Keratinocyte (primary cell): ENCODE measurements at places on chromosomes 6 and 20.

- no peak for DNase-seq
These were observed 205.6 kb upstream of the RIN2 start for GRCh38 chr20:19552221-19553180.

GRCh38 chr20:1946762-1947534 lies 46.9 kb downstream of the PDYN start:
- no peak for DNase-seq

- DNase-seq: no peak
These were observed 3.2 kb upstream of the RBM38 start for GRCh38 chr20:57387945-57388371.

- DNase-seq: no peak
These were observed 37.8 kb downstream of the MARCKS start for GRCh38 chr6:113894712-113895674.

DNA sequence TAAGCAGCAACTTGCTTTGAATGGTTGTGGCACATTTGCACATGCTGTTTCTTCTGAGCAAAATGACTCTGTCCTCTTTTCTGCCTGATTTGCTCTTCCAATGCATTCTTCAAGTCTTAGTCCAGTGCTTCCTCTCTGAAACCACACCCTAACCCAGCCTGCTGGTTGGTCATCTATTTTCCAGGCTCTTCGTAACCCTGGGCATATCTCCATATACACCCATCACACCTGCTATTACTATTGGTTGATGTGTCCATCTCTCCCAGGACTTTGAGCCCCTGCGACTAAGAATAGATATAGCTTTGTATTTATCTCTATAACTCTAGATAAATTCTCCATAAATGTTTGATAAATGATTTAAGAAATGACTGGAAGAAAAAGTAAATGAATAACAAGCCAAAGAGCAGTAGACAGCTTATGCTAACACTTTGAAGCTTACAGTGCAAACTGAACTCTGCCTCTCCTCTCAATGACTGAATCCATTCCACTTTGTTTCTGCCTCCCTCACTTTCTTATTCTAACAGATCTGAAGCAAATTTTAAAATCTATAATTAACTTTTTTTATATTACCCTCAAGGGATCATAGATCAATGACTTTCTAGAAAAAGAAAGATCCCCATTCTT lies 59.7 kb upstream of the NT5E start:
- DNase-seq: no peak

GRCh38 chr20:8805737-8806442 lies 263.0 kb upstream of the PLCB4 start:
- DNase-seq: no peak

DNA sequence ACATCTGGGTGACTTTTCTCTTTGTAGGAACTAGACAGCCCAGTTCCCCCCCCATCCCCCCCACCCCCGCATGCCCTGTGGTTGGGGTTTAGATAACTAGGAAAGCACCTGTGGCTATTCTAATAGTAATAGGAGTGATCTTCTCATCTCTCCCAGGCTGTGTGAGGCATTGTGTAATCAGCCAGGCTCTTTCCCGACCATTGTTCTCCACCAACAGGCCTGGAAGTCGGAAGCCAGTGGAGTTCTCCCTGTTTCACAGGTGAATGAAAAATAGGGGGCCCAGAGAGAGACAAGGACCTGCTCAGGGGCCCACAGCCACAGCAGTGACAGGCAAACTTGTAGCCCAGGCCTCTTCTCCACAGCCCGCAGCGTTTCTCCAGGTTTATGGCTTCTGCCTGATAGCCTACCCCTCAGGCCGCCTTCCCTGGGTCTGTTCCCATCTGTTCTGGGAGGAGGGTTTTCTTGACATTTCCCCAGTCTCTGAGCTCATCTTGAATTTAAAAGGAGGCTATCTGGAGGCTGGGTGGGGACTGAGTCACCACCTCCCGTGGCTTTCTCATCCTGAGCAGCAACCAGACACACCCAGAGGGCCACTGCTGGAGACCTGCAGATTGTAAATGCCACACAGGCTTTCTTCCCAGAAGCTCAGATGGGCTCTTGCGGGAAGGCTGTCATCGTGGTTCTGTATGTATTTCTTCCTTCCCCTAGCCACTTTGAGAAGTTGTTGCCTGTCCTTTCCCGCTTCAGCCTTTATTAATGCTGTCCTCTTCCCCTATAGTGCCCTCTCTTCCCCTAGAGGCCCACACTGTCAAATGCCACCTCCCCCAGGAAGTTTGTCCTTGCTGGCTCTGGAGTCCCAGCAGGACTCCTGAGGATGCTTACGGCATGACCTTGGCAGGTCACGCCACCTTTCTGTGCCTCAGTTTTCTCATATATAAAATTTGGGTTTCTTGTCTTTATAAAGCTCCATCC lies 75.9 kb upstream of the MYL9 start:
- peak; percentile 54 for DNase-seq

DNA sequence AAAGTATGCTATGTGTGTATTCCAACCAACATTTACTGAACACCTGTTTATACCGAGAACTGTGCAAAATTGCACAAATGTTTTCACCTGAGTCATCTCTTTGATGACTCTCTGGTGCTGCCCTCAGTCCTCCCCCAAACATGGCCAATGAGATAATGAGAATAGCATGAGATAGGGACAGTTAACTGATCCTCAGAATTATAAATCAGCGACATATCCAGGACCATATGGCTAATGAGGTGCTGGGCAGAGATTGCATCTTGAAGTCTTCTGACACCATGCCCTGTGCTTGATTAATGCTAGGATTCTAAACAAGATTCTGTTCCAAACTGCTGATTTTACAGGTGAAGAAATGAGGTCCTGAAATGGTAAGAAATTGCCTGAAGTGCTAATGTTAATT lies 13.0 kb downstream of the CLVS2 start:
- no peak for DNase-seq

GRCh38 chr20:39107741-39108140 lies 145.6 kb downstream of the DHX35 start:
- no peak for DNase-seq

- no peak for DNase-seq
These were observed 4.3 kb downstream of the PXDC1 start for GRCh38 chr6:3747100-3747737.

GRCh38 chr6:69868252-69868804 lies 2.0 kb downstream of the COL19A1 start:
- no peak for DNase-seq

- no peak for DNase-seq
These were observed 74.1 kb upstream of the MAP3K7 start for GRCh38 chr6:90660931-90661330.

DNA sequence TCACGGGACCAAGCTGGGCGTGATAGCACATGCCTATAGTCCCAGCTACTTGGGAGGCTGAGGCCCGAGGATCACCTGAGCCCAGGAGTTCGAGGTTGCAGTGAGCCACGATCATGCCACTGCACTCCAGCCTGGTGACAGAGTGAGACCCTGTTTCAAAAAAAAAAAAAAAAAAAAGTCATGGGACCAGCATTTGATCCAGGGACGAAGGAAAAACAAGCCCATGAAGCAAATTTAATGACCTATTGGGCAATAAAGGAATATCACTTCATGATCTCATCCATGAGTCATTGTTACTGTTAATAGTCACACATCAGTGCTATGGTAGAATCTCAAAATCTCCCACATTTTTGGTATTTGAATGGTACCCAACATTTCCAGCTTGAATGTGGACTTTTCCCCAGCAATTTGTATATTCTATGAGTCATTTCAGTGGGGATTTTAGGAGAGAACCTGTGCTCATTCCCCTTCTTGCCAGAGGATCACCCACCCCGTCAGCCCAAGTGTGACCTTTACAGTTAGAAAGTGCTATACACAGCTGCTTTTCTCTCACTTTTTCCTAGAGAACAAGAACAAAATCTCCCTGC lies 8.5 kb upstream of the SOD2 start:
- no peak for DNase-seq

GRCh38 chr6:14550822-14551221 lies 433.2 kb downstream of the CD83 start:
- no peak for DNase-seq

GRCh38 chr20:7673841-7674240 lies 266.4 kb downstream of the HAO1 start:
- no peak for DNase-seq

GRCh38 chr20:49037962-49038387 lies 8.1 kb upstream of the CSE1L start:
- no peak for DNase-seq

- DNase-seq: no peak
These were observed 17.3 kb upstream of the MCUR1 start for GRCh38 chr6:13831615-13832014.

GRCh38 chr6:87922196-87922946 lies 125.3 kb upstream of the SPACA1 start:
- DNase-seq: no peak

DNA sequence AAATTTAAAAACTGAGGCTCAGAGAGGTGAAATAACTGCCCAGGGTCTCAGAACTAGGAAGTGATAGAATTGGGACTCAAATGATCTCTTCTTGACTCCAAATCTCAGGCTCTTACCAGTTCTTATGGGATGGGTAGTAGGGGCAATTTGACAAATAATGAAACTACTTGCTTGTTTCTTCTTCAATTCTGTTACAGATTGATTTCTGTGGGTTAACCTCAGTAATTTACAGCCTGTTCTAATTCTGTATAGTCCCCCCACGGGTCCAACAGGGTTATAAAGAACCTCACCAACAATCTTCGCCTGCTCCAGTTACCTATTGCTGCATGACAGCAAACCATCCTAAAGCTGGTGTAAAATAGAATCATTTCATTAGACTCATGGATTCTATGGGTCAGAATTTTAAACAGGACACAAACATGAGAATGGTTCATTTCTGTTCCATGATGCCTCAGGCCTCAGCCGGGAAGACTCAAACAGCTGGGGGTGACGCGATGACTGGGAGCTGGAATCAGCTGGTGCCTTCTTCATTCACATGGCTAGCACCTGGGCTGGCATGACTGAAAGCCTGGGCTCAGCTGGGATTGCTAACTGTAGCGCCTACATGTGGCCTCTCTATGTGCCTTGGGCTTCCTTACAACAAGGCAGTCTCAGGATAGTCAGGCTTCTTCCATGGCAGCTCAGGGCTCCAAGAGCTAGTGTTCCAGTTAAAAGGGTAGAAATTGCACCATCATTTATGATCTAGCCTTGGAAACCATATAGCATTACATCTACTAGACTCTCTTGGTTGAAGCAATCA lies 6.6 kb upstream of the WFDC2 start:
- DNase-seq: no peak

DNA sequence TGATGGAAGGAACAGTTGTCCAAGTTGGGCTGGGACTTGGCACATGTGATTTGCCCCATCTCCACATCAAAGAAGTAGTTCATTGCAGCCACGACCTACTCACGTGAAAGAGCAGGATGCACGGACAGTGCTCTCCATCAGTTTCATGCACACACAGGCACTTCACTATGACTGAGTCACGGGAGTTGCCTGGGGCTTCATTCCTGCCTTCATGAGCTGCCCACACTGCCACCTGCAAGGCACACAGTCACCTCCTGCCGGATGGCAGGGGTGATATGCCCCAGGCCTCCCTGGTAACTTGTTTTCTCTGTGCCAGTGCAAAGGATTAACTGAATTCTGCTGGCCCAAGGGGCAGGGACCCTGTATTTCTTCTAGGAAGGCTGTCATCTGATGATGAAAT lies 22.8 kb downstream of the CST5 start:
- no peak for DNase-seq

GRCh38 chr20:9949563-9949962 lies 85.2 kb upstream of the ANKEF1 start:
- DNase-seq: no peak

GRCh38 chr20:4252005-4252404 lies 236.6 kb upstream of the RNF24 start:
- DNase-seq: no peak
